H54 (cell line): ENCODE measurements at places on chromosomes 3 and 15.
A peak's percentile ranks its signal among the peaks of the same experiment; 100 is the strongest.

DNA sequence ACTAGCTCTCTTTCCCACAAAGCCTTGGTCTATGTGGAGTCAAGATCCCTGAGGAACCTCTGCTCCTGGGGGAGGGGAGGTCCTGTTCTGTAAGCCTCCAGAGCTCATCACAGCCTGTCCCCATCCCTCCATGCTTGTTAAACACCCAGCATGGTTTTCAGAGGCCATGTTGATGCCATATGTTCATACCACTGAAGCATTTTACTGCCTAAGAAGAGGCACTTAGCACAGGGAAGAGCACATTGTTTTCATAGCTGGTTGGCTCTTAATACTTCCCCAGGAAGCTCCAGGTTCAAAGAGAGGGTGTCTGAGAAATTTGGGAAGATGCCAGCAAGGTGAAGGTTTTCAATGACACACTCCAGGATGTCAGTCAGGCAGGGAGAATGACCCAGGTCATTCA lies 25.6 kb downstream of the CPNE4 start:
- no peak for DNase-seq

GRCh38 chr3:113531826-113532697 lies at the start of gene SIDT1:
Gene SIDT1, plus strand, starts transcription at chr3:113532555. Its CDS starts 467 bp downstream, at chr3:113533022.
- no peak for DNase-seq

- DNase-seq, result no peak
These were observed 153.4 kb upstream of the TSPAN3 start for GRCh38 chr15:77224352-77224751.

DNA sequence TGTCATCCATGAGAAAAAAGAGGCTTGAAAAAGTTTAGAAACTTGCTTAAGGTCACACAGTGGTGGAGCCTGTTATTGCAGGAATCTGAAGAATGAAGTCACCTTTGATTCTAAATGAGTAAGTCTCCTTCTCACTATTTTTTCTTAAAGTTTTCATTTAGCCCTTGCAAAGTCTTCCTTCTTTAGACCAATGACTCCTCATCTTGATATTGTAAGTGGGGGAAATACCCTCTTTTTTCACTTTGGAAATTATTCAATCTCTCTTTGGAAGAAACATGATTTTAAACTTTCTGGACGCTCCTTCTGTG lies 787 bp upstream of the SLMAP start:
- no peak for DNase-seq

DNA sequence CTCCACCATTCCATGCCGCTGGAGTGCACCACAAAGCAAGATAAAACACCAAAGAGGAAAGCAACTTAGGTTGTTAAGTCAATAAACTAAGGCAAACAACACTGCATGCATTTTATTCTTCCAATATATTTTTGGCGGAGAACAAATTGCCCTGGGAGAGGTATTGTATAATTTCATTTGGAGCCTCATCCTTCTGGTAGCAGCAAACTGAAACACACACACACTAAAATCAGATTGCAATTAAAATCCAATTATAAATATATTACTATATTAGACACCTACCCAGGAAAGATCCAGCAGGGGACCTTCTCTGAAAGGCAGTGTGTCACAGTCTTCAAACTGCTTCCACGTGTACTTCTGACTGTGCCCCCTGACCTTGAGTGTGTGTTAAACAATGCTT lies 102.3 kb downstream of the RORA start:
- no peak for DNase-seq

DNA sequence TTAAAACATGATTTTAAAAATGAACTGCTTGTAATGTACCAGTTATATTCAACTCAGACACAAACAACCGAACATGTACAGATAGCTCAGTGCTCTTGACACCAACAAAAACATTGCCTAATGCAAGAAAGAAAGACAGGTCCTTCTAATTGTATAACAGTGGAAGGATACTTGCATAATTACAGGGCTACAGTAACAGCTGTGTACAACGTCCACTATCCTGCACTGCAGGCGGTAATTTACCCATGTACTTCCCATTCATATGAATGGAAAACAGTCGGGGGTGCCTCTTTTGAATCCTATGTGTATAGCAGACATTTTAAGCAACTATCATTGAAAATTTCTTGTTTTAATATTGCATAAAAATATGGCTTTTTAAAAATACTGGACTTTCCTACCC lies 41.1 kb upstream of the PLSCR5 start:
- no peak for DNase-seq

DNA sequence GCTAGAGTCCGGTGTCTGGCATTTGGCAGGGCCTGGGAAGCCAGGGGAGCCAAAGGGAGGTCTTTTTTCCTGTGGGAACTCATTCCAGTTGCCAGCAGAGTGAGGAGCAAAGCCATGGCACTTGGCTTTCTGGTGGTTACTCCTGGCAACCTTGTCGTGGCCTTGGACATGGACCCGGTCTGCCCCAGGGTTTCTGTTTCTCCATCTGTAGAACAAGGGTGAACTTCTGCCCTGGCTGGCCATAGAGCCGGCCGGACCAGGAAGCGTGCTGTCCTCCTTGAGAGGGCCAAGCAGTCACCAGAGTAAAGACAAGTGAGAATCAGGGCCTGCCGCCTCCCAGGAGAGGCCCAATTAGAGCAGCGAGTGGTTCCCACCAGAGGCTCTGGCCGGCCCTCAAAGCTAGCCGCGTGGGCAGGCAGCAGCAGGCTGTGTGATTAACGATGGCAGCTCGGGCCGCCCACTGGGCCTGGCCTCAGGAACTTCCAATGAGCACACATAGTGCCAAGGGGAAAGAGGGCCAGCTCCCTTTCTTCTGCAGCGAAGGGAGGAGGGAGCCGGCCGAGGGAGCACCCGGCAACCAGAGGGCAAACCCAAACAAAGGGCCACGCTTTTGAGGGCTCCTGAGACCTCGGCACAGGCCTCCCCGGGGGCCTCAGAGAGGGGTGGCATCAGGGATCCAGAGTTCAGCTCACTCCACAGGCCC lies 29.1 kb upstream of the ELP6 start:
- no peak for DNase-seq

DNA sequence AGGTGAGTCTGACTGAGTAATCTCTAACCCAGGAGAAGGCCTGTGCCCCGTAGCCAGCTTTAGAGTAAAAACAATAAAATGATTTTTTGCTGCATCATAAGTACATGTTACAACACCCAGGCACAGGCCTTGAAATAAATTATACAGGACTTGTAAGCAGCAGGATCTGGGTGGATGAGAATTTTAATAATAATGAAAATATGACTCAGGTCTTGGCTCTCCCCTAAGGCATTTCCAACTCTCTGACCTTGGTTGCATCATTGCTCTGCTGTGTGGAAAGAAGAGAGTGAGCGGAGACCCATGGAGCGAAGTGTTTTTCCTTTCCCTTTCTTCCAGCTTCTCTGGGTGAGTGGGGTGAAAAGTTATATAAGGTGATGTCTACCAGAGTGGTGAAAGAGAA lies 44.6 kb downstream of the EOMES start:
- DNase-seq, result peak; percentile 30

DNA sequence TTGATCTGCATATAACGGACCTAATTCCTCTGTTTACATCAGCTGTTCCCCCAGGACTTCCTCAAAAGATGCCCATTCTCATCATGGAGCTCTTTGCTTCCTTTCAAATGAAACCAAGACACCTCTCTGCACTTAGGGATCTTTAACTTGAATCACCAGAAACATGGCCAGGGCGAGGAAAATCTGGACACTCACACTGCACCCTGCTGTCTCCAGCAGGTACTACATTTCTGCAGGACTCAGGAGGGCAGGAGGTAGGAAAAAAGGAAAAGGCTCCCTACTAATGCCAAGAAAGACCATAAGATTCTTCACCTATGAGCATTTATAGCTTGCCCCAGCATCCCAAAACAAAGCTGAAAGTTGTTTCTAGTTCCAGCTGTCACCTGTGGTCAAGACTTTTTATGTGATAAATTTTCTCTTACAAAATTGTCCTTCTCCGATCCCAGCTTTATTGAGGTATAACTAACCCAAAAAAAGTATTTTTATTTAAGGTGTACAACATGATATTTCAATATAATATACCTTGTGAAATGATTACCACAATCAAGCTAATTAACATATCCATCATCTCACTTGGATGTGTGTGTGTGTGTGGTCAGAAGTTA lies 87.3 kb upstream of the C15orf61 start:
- peak; percentile 29 for DNase-seq

GRCh38 chr3:182568261-182568660 lies 225.0 kb upstream of the ATP11B start:
- DNase-seq, result no peak

- no peak for DNase-seq
These were observed 990.9 kb downstream of the PLOD2 start for GRCh38 chr3:145170121-145170520.

DNA sequence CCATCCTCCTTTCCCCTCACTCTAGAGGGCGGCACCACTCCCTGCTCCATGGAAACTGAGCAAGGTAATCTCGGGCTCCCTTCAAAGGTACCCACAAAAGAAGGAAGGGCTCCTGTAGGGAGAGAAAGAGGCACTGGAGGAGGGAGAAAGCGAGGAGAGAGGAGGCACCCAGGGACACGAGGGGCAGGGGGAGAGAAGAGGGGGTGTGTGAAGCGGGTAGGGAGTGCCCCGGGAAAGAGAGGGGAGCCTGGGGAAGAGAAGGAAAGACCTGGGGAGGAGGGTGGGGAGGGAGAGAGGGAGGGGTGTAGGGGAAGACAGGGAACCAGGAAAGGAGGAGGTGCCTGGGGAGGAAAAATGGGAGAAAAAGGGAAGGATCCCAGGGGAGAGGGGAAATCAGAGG lies 523 bp downstream of the VILL start:
- DNase-seq, result no peak

DNA sequence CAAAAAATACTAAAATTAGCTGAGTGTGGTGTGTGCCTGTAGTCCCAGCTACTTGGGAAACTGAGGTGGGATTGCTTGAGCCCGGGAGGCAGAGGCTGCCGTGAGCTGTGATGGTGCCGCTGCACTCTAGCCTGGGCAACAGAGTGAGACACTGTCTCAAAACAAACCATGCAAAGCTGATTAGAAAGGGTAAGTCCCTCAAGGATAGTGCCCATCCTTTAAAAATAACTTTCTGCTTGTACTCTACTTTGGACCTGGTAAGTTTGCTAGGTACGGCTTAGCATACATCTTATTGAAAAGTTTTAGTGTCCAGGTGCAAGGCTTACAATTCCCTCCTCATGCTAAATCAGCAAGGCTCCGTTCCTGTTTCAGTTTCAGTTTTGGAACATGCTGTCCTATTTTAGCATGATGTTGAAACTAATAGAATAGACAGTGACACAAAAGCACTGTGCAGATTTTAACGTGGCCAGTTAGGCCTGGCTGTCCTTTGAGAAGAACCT lies 21.4 kb downstream of the FEM1B start:
- no peak for DNase-seq

DNA sequence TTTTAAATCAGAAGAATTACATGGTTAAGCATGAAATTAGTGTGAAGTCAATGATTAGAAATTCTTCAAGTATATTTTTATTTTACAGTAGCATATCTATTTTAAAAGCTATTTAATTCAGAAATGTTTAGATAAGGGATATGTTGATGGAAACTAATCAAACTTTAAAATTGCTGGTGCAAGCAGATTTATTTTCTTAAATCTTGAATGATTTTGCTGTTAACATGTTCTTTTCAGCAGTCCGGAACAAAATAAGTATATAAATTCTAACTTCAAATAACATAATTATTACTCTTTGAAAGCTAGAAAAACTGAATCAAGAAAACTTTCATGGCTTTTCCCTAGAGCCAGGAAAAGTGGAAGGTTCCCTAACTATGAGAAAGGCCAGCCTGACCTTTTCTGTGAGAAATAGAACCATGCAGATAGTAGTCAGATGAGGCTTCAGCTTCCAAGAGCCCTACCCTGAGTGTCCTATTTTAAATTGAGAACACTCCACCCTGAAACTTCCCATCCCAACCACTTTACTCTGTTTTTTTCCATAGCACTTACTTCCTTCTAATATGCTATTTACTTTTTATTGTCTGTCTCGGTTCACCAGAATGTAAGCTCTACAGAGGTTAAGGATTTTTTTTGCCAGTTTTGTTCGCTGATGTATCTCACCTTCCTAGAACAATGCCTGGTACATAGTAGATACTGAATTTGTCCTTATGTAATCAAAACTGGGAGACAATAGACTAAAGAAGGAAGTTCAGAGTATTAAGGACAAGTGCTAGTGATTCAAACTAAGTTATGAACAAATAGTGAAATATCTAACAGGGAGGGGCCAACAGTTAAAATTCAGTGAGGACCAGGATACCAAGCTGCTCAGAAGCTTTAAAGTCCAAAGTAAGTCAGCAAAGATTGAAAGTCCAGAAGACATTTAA lies 66.8 kb downstream of the CD200R1L start:
- DNase-seq, result no peak

GRCh38 chr3:61601831-61602230 lies 40.5 kb downstream of the PTPRG start:
- no peak for DNase-seq

DNA sequence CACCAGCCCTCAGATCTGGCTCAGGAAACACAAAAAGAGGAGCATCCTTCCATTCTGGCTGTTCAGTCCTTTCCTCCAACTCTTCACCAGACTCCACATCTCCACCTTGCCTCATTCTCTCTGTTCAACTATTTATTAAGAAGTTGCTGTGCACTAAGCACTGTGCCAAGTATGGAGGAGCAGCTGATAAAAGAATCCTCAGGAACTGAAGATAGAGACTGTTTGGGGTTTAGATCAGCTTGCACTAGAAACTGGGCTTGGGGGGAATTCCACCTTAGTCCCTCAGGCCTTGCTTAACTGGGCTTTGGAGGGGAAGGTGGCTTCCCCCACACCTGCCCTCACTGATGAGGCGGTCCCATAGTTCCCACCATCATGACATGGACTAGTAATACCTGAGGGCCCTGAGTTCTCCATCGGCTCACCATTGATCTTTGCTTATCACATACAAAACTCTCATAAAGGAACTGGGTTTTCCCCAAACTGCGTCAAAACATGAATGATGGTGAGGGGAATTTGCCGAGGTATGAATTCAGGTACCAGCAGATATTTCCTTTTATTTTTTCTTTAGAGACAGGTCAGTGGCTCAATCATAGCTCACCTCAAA lies 1.7 kb upstream of the CCR8 start:
- DNase-seq, result no peak

DNA sequence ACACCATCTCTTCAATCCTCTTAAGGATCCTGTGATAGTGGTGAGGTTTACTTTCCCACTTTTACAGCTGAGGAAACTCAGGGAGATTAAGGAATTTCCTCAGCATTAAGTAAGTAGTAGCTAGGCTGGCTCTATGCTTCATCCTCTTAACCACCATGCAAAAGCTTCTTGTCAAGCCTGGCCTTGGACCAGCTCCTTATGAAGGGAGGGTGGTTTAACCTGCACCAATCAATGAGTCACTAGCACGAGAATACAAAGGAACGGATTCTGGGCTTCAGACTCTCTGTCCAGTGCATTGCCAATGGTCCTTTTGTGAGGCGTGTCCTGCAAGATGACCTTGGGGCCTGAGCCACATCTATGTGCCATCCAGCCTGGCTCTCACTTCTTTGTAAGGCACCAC lies 202.0 kb upstream of the CFAP20DC start:
- no peak for DNase-seq

GRCh38 chr3:76222201-76222600 lies 436.9 kb upstream of the ZNF717 start:
- no peak for DNase-seq

DNA sequence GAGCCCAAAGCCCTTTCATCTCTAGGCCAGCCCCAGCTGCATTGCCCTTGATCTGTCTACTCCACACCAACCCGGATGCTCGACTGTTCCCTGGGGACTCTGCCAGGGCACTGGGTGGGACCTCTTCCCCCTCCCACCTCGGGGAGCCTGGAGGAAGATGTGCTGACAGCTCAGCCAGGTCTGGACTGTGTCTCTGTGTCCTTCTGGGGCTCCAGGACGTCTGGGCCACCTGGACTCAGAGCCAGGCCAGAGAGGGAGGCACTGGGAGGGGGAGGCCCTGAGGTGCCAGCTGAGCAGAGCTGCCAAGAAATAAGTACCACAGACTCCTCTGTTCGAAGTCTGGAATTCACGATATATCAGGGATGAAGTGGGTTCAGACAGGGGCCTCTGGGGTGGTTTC lies 5.8 kb upstream of the HCN4 start:
- no peak for DNase-seq
